Caco-2 (cell line): ENCODE measurements at places on chromosomes 7 and 10. TPM values are rescaled to one million over a fixed set of nuclear protein-coding genes. Genes with fewer than 3 reads are reported as not detected.

DNA sequence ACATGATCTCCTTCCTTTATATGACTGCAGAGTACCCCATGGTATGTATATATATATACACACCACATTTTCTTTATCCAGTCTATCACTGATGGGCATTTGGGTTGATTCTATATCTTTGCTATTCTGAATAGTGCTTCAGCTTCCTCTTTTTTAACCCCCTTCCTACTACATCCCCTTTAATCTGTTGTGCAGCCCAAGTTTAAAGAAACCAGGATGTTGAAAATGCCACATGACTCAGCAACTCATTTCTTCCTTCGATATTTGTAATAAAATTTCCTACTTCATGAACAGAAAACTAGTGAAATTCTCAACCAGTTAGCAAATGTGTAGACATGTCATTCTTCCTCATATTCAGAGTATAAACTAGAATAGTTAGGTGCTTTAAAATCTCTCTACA, 1245.7 kb upstream of the SORCS1 start:
- no peaks in the 10 kb centered on the region for H3K4me1 ChIP-seq
- no peaks in the 10 kb centered on the region for H3K27me3 ChIP-seq
- peak overlapping the region; percentile 1 for H3K27ac ChIP-seq
- no peak overlapping the region for H3K4me3 ChIP-seq
- H3K36me3 ChIP-seq = no peaks in the 10 kb centered on the region

- H3K27me3 ChIP-seq = no peaks in the 10 kb centered on the region
- peaks cover 13% of the 10 kb centered on the region for H3K4me1 ChIP-seq
- no peaks in the 10 kb centered on the region for H3K36me3 ChIP-seq
- no peak for DNase-seq
- H3K27ac ChIP-seq = no peak overlapping the region
- no peak overlapping the region for H3K4me3 ChIP-seq
Observed at GRCh38 chr10:52208365-52208764, 105.7 kb upstream of the DKK1 start.

DNA sequence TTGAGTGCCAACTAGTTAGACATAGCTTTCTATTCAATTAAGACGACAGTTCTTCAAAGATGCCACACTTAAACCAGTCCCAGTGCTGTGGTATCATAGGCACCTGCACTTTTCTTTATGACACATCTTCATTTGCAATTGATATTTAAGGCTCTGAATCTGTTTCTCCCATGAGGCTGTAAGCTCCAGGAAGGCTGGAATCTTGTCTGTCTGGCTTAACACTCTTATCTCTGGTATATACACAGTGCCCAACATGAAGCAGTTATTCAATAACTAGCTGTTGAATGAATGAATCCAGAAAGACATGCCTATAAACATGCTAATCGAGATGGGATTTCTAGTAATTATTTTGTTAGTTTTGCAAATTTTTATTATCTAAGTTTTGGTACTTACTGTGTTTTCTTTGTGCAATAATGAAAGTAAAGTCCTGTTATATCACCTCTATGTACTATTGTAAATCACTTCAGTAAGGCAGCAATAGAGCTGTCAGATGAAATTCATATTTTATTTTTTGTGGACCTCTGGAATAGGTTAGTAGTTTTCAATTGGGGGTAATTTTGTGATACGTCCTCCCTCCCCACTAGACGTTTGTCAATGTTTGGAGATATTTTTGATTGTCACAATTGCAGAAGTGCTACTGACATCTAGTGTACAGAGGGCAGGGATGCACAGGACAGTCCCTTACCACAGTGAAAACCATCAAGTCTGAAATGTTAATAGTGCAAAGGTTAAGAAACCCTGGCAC, 51.3 kb upstream of the STEAP4 start:
- H3K27ac ChIP-seq = no peak overlapping the region
- no peak overlapping the region for H3K4me3 ChIP-seq
- no peaks in the 10 kb centered on the region; the same call in 1 of the 2 replicates for H3K27me3 ChIP-seq
- H3K36me3 ChIP-seq = no peaks in the 10 kb centered on the region
- H3K4me1 ChIP-seq = peaks cover 14% of the 10 kb centered on the region
- DNase-seq = no peak

- no peak overlapping the region for H3K4me3 ChIP-seq
- H3K27ac ChIP-seq = no peak overlapping the region
Observed at GRCh38 chr7:103130901-103131624, 17.8 kb downstream of the NAPEPLD start.

DNA sequence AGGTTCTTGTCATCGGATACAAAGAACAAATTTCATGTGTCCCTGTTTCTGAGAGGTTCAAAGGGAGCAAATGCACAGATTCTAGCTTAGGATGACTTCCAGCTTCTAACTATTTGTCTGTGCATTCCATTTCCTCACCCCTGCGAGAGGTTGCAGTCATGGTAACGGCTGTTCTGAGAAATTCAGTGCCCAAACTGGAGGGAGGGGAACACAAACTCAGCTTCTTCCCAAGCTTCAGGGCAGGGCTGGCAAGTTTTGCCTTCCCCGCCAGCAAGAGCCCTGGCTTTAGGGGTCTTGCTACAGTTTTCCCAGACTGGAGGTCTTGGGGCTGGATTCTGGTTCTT, 11.1 kb downstream of the FAS start:
- no peaks in the 10 kb centered on the region for H3K36me3 ChIP-seq
- H3K27ac ChIP-seq = no peak overlapping the region
- no peaks in the 10 kb centered on the region for H3K27me3 ChIP-seq
- no peak overlapping the region for H3K4me3 ChIP-seq
- H3K4me1 ChIP-seq = no peaks in the 10 kb centered on the region

GRCh38 chr7:66837007-66837406, 84.0 kb upstream of the TMEM248 start:
- H3K4me1 ChIP-seq = no peaks in the 10 kb centered on the region
- H3K4me3 ChIP-seq = no peak overlapping the region
- H3K36me3 ChIP-seq = no peaks in the 10 kb centered on the region
- H3K27me3 ChIP-seq = no peaks in the 10 kb centered on the region
- peak; percentile 61 for DNase-seq

DNA sequence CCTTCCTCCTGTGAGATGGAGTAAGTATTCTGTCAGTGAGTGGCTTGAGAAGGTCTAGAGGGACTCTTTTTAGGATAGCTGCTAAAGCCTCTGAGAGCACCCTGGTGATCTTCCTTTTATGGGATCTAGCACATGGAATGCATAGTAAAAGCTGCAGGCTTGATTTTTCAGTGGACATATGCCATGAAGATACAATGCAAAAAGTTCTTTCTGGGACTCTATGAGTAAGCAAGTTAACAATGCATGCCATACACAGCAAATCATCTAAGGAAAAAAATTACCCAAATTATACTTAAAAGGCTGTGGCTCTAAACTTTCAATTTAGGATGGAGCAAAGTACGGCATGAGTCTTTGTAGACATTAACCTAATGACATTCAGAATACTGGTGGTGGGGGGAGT, 154.5 kb downstream of the SGMS1 start:
- peaks cover 9% of the 10 kb centered on the region for H3K4me1 ChIP-seq
- DNase-seq = no peak
- H3K27me3 ChIP-seq = no peaks in the 10 kb centered on the region
- no peaks in the 10 kb centered on the region for H3K36me3 ChIP-seq
- no peak overlapping the region for H3K4me3 ChIP-seq
- no peak overlapping the region for H3K27ac ChIP-seq

DNA sequence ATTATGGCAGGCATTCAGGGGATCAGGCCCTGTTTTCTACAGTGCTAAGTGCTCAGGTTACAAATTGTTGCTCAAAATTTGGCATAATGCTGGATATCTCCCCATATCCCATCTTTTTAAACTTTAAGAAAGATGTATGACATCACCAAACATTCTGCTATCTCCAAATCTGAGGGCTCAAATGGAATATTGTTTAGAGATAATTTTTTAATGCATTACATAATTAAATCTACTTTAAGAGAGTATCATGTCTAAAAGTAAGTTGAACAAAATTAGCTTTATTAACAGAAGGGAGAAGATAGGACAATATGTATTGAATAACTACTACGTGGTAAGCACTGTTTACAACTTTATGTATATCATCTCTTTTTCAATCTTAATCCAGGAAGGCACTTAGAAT, 13.9 kb downstream of the NT5C3A start:
- DNase-seq = no peak
- no peak overlapping the region for H3K4me3 ChIP-seq
- peaks cover 16% of the 10 kb centered on the region for H3K4me1 ChIP-seq
- no peaks in the 10 kb centered on the region for H3K36me3 ChIP-seq
- no peak overlapping the region for H3K27ac ChIP-seq

- H3K4me3 ChIP-seq = no peak overlapping the region
- DNase-seq = no peak
- no peaks in the 10 kb centered on the region for H3K36me3 ChIP-seq
- H3K4me1 ChIP-seq = peaks cover 9% of the 10 kb centered on the region
- no peak overlapping the region for H3K27ac ChIP-seq
Observed at GRCh38 chr7:23207884-23208283, 26.0 kb downstream of the NUP42 start.

Gene PRSS1
- total RNA-seq = 18.1 TPM in 2 replicates

Gene SH3PXD2A
- 6.3 and 7.5 TPM in 2 replicates for total RNA-seq

Gene BLNK
- 0.30 and 0.36 TPM in 2 replicates for total RNA-seq

Gene ZNF804B
- not detected in 2 replicates for total RNA-seq
